NCI-H82 (cell line): ENCODE measurements at places on chromosomes 6 and 20.

DNA sequence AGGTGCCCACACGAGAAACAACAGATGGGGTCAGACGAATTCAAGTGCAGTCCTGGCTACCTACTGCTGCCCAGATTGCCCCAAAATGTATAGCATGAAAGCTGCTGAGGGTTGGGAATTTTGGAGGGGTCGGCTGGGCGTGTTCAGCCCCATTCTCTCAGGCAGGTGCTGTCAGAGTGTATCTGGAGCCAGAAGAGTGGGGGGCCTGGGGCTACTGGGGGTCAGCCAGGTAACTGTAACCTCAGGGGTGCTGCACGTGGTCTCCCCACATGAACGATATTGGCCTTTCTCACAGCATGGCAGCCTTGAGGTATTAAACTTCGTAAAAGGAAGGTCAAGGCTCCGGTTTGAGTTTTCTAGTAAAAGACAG lies 14.6 kb downstream of the SYNDIG1 start:
- no peak for DNase-seq

DNA sequence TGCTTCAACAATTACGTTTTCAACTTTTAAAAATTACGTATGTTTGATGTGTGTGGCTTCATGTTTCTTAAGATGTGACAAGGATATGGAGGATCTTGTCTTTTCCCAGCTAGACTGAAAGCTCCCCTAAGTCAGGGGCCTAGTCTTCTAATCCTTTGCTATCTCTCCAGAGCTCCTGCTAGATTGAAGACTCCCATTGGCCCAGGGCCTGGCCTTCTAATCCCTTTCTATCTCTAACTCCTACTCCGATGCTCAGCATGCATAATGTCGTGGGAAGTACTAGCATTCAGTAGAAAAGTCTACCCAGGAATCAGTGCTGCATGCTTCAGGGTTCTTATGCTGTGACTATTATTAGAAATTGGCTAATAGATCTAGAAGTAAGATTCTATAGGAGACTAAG lies 144.8 kb upstream of the SUPT3H start:
- peak; percentile 87 for DNase-seq

- DNase-seq: no peak
Measured at GRCh38 chr6:141203902-141204575, 928.7 kb upstream of the GJE1 start.

DNA sequence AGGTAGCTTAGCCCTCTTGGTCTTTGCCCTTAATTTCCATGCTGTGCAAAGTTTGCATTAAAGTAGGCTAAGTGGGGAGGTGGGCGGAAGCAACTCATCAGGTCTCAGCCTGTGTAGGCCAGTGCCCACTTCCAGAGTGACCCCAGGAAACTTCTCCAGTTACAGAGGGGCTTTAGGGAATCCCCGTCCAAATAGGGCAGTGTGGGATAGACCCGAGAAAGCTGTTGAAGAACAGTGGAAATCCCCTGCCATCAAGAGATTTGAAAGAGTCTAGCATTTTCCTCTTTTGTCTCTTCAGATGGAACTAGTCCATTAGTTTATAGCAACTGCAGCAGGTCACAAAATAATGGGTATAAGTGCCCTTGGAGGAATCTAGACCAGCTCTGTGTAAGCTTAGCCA lies 20.2 kb downstream of the SF3B5 start:
- DNase-seq: no peak

DNA sequence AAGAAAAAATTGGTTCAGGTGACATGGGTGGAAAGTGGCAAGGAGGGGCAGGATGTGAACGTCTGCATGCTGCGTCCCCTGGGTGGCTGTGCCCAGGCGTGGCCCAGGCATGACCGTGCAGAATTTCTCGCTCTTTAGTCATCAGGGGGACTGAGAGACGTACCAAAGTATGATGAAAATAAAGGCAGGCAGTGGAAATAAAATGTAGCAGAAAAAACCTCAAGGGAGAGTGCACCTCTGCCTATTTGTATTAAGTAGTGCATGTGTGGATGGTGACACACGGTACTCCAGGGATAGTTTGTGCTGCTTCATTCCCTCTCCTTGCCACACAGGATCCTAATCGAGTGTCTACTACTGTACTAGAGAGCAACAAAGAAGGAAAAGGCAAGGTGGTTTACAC lies 81.1 kb downstream of the ATP9A start:
- DNase-seq: no peak

DNA sequence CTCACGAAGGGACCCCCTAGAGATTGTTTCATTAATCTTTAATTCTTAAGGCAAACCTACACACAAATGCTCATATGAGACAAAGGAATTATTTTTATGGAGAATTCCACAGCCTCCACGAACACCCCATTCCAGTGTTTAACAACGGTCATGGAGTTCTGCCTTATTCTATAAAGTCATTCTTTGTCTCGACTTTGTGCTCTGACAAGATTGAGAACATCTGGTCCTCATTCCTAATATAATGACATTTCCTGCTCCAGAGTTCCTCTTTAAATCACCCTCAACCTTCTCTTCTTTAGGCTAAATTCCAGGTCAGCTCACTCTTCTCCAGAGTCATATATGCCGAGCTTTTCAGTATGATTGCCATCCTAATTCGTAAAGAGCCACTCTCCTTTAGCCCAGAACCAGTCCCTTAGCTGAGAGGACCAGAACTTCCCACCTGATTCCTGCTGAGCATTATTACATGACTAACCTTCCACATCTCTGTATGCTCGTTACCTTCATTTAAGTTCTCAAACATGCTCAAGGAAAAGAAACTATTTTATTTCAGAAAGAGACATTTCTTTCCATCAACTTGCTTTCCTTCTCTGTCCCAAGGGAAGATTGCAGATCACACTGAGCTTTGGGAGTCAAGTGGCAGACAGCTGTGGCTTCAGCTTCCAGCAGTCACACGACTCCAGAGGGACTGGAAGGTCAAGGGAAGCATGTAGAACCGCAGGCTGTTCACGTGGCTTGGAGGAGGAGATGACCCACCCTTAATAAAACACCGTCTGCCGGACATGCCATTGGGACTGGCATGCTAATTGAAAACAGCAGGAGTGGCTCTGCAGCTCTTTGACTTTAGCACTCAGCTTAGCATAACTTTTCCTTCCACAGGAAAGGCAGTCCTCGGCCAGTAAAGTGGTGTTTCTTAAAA lies 467.1 kb upstream of the HSF2 start:
- DNase-seq: no peak

DNA sequence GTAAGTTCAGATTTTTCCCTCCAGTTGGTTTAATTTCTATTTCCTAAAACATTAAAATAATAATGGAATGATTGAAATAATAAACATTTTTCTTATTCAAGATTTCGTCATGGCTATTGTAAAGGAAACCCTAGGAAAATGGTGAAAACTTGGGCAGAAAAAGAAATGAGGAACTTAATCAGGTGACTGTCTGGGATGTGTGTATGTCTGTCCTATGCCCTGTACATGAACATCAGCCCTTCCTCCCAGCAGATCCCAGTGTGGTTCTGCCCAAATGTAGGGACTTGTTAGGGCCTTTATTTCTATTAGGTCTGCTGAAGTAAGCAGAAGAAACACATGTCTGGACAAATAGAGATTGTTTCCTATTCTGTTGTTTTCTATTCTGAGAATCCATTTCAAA lies 13.1 kb downstream of the RIOK1 start:
- no peak for DNase-seq

DNA sequence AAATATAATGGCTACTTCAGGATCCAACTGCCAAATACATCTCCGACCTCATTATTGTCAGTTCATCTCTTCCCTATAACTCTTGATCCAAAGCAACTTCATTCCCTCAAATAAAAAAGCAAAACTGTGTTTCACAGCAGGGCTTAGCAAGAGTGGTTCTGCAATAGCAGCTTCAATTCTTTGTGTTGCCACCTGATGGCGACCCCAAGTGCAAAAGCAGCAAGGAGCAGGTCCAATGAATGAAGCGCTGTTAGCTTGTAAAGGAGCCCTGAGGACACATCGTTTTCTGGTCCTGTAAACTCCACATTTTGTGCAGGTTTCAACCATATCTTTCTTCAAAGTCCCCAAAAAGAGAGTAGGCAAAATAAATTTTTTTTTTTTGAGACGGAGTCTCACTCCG lies 19.6 kb downstream of the RTN4IP1 start:
- DNase-seq: peak; percentile 30

DNA sequence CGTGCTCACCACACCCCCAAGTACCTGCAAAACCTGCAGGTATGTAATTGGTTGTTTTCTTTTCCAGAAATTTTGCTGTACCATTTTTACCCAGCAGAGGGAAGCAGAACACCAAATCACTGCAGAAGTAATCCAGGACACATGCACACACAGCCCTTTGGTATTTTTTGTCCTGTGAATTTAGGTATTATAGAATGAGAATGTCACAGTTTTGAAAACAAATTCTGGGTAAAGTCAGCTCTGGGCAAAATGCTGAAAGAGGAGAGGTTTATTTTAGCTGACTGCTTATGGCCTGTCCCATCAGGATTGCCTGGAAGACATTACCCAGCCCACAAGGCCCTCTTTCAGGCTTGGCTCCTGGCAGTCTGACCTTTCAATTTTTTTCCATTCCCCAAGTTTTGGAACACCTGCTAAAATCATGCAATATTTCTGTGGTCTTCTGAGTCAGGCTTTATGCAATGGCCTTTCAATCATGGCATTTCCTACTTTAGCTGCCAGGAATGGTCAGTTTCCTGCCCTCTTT lies 3.5 kb upstream of the EFHC1 start:
- DNase-seq: peak; percentile 82

- no peak for DNase-seq
Measured at GRCh38 chr20:4560667-4561066, 161.0 kb upstream of the PRND start.

DNA sequence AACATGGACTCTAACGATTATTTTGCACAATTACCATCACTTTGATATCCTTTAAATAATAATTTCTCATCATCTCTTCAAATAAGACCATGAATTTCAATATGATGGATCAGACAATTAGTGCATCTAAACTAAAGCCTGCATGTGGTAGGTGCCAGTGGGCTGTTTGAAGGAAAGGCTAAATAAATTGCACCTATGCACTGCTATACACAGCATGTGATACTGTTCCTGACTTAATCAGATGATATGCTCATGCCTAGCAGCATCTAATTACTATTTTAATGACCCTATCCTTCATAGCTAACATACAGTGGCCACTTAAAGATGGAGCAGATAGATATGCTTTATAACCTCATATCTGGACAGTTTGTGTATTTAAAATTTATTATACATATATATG lies 731.6 kb upstream of the MANEA start:
- DNase-seq: no peak

DNA sequence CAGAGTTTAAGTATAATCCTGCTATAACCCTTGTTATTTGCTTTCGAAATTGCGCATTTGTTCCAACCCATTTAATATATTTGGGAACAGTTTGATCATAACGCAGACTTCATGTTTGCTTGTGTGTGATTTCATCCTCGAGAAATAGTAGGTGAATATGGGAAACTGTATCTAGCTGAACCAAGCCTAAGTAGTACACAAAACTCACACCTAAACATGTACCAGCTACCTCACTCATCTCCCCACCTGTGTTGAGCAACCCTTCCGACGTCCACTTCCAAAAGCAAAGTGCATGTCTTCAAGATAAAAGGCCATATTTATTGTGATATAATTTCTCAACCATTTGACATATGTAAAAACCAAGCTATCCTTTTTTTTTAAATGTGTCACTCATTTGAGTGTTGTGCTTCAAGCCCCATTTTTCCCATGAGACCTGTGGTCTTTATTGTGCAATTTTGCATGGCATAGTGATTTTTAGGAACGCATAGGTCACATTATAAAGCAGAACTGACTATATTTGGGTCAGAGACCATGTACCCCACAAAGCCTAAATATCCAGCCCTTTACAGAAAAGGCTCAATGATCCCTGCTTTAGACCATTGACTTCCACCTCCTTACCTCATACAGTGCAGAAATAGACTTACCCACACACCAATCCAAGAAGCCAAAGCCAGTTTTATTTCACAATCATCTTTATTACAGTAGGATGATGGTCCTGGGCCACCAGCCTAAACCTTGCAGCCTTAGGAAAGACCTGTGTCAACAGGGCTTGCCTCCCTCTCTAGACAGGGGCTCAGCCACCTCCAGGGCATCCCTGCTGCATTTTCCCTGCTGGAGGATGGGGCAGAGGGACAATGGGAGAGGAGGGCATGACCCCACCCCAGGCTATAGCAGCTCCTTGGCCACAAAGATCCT lies 7.1 kb downstream of the CCND3 start:
- DNase-seq: no peak

DNA sequence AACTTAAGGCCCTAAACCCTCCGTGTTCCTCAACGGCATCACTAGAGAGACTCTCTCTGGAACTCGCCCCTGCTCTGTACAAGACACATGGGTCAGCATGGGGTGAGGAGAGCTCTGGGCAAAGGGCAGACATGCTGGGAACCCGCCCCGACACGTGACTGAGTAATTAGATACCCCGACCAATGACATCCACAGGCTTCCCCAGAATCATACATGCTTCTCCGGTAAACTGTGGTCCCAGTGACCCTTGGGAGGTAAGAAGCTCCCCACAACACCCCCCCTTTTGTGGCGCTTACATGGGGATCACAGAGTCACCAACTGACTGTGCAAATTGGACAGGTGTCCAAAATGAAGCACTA lies 31.7 kb upstream of the RPS6KA2 start:
- no peak for DNase-seq

- no peak for DNase-seq
Measured at GRCh38 chr6:15736297-15736696, 73.5 kb upstream of the DTNBP1 start.

GRCh38 chr6:79040083-79040482 lies 38.0 kb downstream of the PHIP start:
- peak; percentile 3 for DNase-seq

GRCh38 chr20:57392512-57393271 lies 1.5 kb downstream of the RBM38 start:
- DNase-seq: no peak

GRCh38 chr20:24879875-24880274 lies 69.2 kb upstream of the CST7 start:
- no peak for DNase-seq

GRCh38 chr20:17488916-17489600 lies 42.1 kb downstream of the BFSP1 start:
- DNase-seq: no peak

- no peak for DNase-seq
Measured at GRCh38 chr20:35648836-35649235, 15.9 kb downstream of the CPNE1 start.

- DNase-seq: no peak
Measured at GRCh38 chr6:23055523-23055922, 486.2 kb downstream of the HDGFL1 start.

- DNase-seq: peak; percentile 20
Measured at GRCh38 chr6:66421570-66421969, 714.5 kb upstream of the EYS start.

DNA sequence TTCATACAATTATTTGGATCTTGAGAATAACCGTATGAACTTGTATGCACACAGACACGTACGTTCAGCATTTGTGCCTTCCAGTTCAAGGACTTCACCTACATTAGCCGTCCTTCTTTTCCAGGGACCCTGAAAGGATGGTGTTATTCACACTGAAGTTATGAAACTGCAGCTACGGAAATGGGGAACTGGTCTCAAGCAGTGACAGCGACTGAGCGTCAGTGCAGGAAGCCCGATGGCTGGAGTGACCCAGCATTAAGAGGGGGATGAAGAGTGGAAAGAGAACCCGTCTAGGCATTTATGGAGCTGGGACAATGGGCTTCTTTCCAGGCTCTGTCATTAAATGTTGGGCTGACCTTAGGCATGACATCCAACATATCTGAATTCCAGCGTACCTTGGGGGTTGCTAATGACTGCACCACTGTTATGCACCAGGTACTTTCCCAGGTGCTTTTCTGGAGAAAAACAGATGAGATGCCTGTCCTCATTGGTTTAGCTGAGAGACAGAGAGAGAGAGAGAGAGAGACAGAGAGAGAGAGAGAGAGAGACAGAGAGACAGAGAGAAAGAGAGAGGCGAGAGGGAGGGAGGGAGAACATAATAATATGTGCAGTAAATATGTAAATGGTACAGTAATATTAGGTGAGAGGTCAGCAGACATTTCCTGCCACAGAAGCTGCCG lies 204.7 kb upstream of the EXOC2 start:
- DNase-seq: no peak
